Stimulated activated CD4-positive, alpha-beta T cell treated with anti-CD3 and anti-CD28 coated beads, Interleukin-4, amount 100 ng/mL, for 24 hours (primary cell): ENCODE measurements at places on chromosomes 12 and 14.

- DNase-seq: no peak
Measured at GRCh38 chr14:92770484-92770883, 22.1 kb upstream of the LGMN start.

- no peak for DNase-seq
Measured at GRCh38 chr12:104577581-104577981, 120.8 kb downstream of the CHST11 start.

DNA sequence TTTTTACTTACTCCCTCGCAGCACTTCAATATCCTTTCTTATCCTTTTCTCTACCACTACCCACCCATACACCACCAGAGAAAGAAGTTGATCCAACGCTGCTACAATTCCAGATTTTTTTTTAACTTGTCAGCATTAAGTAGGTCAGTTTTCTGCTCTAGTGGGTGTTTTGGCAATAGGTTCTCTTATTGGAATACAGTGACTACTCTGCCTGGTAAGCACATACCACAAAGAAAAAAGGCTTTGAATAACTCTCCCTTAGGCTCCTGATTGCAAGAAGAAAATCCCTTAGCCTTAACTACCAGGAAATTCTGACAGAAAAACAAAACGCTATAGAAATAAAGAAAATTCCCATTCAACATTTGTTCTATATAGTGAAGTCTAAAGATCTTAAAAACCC lies 72.0 kb downstream of the NUMB start:
- DNase-seq: no peak

- DNase-seq: no peak
Measured at GRCh38 chr12:12986775-12987331, 13.2 kb downstream of the HEBP1 start.

GRCh38 chr12:62712681-62713573 lies 222.0 kb downstream of the PPM1H start:
- no peak for DNase-seq
